ENCODE measurements at places on chromosomes 2 and 18.
A peak's percentile ranks its signal among the peaks of the same experiment; 100 is the strongest.

GRCh38 chr2:101007415-101008345 is 5.6 kb downstream of the RPL31 start:
- peak; percentile 36 for DNase-seq

DNA sequence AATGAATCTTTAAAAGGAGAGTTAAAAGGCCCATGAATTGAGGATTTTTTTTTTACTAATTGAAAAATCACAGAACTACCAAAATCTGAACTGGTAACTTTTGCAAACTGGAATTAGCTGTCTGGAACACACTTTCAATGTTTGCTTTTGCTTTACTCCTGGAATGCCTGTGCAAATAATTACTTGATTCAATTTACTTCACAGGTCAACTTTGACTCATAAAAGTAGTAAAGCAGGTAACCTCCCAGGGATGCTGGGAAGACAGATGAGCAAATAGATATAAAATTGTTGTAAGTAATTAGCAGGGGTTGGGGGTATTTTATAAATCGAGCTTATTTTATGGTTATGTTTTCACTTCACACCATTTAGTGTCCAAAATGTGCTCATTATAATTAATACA is 398.3 kb upstream of the HNRNPA3 start:
- DNase-seq: peak; percentile 27

DNA sequence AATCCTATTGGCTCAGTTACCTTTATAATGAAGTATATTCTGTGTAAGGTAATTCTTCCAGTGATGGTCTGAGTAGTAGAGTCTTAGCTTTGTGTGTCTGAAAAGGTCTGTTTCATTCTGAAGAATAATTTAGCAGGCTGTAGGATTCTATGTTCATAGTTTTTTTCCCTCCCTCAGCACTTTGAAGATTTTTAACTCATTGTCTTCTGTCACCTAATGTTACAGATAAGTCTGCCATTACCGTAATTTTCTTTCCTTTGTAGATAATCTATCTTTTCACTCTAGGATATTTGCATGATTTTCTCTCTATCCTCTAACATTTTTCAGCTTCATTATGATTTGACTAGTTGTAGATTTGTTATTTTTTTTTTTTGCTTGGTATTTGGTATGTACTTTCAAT is 22.7 kb downstream of the INSIG2 start:
- DNase-seq: no peak

- DNase-seq: no peak
Observed at GRCh38 chr2:75808793-75809535, 98.2 kb upstream of the GCFC2 start.

GRCh38 chr2:9388950-9389911 is 34.1 kb downstream of the ITGB1BP1 start:
- no peak for DNase-seq

DNA sequence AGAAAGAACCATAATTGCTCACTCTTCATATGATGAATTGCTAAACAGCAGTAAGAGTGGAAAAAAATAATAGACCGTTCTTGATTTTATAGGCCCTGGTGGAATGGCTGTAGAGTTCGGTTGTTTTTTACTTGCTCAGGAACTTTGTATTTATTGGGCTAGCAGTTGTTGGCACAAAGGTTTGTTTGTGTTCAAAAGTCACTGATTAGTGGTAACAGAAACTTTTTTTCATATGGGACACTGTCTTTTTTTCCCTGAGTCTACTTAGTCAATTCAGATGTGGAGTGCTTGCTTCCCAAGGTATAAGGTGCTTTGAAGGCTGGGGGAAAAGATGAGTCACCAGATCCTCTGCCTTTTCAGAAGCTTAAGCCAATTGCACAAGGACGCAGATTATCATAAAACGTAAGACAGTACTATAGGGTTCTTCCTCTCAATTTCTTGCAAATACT is 25.8 kb downstream of the PHLPP1 start:
- peak; percentile 56 for DNase-seq

GRCh38 chr2:19617257-19617848 is 258.9 kb upstream of the OSR1 start:
- DNase-seq: no peak

DNA sequence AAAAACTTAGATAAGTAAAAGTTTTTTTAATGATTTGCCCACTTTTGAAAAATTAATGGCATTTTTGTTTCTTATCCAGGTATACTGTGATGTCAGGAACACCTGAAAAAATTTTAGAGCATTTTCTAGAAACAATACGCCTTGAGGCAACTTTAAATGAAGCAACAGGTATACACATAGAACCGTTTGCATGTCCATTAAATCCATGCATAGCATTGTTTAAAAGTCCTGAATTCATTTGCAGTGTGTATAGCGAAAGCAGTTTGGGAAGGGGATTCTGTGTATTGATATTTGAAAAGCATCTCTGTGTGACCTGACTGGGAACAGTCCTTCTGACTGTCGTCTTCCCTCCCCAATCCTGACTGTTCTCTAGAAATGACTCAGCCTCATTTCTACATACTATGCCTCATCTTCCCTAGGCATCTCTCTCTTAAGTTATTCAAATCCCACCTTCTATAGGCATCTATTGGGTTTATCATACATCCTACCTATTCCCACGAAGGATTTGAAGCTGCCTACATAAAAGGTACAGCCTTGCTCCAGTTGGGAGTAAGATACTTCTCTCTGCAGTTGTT is 79.2 kb upstream of the MAP3K20 start:
- DNase-seq: no peak

DNA sequence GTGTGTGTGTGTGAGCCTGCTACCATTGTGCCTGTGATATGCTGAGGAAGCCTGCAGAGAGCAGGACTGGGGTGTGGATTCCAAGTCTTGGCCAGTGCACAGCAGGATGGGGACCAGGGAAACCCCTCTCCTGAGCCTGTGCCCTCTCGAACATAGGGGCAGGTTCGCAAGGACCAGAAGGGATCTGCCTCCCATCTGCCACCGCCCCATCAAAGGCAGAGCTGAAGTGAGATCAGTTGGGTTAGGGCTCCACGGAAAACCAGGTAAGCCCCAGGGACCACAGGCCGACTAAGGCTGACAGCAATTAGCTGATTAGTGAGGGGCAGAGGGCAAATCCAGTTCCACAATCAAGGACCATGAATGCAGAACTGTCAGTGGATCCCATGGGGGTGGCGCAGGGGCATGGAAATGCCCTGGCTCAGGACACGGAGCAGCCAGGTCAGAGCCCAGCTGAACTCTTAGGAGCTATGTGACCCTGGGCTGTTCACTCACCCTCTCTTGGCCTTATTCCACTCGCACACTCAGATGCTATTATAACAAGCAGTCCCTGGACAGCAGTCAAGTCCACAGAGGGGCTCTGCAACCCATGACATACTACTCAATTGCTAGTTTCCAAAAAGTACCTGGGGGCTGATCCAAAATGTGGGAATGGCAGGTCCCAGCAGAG is 84.2 kb upstream of the ID2 start:
- DNase-seq: no peak

- no peak for DNase-seq
Observed at GRCh38 chr2:174023591-174024523, 58.7 kb upstream of the SP3 start.

DNA sequence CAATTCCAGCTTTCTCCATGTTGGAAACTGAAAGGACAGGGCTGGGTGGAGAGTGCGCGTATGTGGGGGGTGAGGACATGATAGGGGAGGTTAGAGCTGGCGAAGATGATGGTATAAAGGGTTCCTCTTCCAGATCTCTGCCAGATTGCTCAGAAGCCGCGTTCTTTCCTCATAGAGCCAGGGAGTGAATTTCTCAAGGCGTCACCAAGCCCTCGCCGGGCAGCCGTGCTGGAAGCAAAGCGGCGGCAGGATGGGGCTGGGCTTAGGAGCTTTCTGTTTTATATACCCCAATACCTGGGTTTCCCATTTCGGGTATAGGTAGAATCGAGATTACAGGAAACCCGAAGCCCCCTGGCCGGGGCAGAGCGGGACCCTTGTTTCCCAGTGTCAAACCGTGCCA is 43.8 kb downstream of the DDX18 start:
- no peak for DNase-seq

DNA sequence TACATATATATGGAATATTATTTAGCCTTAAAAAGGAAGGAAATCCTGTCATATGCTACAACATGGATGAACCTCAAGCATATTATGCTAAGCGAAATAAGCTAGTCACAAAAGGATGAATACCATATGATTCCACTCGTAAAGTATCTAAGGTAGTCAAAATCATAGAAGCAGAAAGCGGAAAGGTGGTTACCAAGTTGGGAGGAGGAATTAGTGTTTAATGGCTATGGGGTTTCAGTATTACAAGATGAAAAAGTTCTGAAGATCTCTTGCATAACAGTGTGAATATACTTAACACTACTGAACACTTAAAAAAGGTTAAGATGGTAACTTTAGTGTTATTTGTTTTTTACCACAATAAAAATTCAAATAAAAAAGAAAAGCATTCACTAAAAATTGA is 99.0 kb downstream of the MGAT5 start:
- DNase-seq: no peak

DNA sequence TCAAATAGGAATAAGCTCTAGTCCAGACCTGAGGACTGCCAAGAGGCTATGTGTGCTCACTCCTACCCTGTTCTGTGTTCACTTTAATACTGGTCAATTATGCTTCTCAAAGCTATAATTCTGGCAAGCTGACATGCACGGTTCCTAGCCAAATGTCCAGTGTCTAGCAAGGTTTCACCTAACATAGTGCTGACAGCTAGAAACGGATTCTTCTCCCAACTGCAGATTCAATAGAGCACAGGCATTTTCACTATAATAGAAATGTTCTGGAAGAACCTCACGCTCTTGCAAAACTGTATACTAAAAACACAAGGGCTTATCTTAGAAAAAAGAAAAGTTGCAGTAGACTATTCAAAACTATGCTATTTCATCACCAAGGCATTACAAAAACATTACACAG is 45.1 kb downstream of the HDAC4 start:
- no peak for DNase-seq

- DNase-seq: no peak
Observed at GRCh38 chr18:41396861-41397260, 558.2 kb upstream of the PIK3C3 start.

DNA sequence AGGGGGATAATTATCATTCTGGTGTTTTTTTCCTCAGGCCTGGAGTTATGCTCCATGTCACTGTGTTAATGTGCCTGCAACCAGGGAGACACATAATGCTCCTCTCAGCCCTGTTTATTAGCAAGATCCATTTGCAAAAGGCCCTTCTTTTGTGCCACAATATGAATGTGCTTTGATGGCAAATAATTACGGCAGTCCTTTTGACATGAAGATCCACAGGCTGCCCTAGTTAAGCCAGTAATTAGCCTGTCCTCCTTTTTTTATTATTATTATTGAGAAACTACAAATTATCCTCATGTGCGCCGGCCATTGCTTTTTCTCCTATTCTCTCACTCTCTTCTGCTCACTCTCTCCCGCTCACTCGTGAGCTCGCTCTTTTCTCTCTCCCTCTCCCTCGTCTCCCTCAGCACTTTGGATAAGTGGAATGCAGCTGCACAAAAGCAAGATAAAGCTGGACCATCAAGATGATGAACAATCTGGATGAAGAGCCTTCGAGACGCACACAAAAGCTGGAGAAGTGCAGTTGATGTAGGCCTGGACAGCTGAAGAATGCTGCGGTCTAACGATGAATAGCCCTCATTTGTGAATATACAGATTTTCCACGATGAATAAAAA is 762.3 kb downstream of the BCL11A start:
- no peak for DNase-seq

DNA sequence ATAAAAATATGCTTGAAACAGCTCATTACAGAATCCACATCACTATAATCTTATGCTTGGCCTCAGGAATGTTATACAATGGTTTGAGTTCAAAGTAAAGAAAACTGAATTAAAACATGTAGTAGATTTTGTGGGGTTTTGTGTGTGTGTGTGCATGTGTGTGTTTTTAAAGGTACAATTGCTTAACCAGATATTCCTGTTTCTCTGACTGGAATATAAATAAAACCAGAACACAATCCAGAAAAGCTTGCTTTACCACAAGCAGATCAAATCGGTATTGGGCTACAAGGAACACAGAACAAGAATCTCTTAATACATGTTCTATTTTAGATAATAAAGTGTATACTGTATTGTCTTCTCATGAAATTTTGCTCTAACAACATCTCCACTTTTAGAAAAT is 110.0 kb downstream of the TMEM247 start:
- no peak for DNase-seq

DNA sequence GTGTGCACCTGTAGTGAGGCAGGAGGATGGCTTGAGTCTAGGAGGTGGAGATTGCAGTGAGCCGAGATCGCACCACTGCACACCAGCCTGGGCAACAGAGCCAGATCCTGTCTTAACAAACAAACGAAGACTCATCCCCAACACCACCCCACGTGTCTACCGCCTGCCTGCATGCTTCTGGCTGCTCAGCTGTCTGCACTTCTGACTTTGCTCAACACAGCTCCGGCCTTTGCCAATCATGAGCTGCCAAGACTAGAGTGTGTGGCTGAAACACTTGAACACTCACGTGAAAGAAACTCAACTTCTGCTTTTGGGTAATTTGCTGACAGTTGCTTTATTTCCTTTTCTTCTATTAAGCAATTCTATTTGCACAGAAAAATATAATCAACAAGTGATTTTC is 32.1 kb upstream of the SP3 start:
- no peak for DNase-seq

DNA sequence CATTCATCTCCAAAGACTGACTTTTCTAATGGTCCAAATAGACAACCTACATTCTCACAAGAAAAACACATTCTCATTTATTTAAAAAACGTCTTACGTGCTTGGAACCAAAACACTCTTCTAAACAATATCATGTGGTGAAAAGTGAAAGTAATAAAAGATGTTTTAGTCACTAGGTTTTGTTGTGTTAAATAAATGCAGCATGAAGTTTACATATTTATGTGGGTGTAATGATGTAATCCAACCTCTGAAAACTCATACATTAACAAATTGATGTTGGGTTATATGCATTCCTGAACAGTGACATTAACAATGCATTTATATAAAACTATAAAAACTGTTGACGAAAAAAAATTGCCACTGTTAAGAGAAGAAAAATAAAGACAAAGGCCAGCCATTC is 55.1 kb upstream of the ACVR2A start:
- DNase-seq: no peak

DNA sequence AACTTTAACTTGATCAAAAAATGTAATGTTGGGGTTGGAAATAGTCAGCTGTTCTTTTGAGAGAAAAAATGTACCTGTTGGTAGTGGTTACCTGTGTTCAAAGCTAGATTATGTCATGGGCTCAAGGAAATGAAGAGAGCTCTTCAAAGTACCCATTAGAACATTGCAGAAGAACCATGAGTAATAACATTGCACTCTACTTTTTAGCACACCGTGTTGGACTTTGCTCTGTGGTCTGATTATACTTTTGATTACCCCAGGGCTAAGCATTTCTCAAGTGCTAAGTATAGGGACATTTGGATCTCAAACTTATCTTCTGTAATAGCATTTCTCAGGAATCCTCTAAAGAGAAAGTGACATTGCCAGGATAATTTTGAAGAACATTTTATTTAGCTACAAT is 1122.8 kb upstream of the CELF4 start:
- no peak for DNase-seq

DNA sequence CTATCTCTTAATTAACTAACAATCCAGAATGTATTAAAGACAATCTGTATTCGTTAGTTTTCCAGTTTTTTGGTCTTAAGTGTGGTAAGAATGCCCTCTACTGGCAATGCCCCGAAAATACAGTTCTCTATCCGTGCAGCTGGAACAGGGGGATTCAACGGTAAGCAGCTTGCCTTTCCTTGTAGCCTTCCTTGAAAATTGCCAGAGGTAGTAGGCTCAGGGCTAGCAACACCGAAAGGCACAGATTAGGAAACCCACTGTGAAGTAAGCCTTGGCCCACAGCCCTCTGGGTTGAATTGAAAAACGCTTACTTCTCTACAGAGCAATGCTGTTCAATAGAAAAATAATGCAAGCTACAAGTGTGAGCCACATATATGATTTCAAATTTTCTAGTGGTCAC is 17.1 kb upstream of the VPS4B start:
- peak; percentile 65 for DNase-seq

GRCh38 chr2:232365621-232366321 is 12.8 kb upstream of the ALPP start:
- peak; percentile 85 for DNase-seq
